Activated naive CD8-positive, alpha-beta T cell treated with anti-CD3 and anti-CD28 coated beads, Interleukin-2, amount 10 ng/mL, durations not matched to agents 7 days and 5 days (primary cell): ENCODE measurements at places on chromosomes 3 and 15. TPM values are rescaled to one million over a fixed set of nuclear protein-coding genes. Genes with fewer than 3 reads are reported as not detected.

GRCh38 chr3:49329186-49329585, 10.7 kb downstream of the USP4 start:
- H3K4me1 ChIP-seq = peaks cover 11% of the 10 kb centered on the region
- no peak for DNase-seq
- H3K27ac ChIP-seq = no peak overlapping the region
- peaks cover 36% of the 10 kb centered on the region for H3K36me3 ChIP-seq
- no peaks in the 10 kb centered on the region for H3K27me3 ChIP-seq
- H3K4me3 ChIP-seq = no peak overlapping the region

DNA sequence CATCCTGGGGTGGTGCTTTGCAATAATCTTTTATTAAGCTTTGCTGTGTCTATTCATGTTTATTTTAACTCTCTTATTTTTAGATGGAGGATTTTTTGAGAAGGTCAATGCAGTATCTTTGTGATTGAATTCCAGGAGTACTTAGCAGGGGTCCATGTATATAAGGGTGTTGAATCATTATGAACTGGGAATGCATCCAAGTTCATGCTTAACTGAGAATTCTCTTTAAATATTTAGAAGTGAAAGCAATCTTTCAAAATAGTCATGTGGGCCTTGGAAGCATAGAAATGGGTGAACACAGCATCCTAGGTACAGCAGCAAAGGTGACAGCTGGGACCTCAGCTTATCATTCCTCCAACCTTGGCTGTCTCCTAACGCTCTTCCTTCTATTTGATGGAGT, 27.3 kb downstream of the SPTSSB start:
- H3K4me3 ChIP-seq = no peak overlapping the region
- H3K27me3 ChIP-seq = peaks cover 53% of the 10 kb centered on the region
- no peaks in the 10 kb centered on the region for H3K36me3 ChIP-seq
- no peak overlapping the region for H3K27ac ChIP-seq

DNA sequence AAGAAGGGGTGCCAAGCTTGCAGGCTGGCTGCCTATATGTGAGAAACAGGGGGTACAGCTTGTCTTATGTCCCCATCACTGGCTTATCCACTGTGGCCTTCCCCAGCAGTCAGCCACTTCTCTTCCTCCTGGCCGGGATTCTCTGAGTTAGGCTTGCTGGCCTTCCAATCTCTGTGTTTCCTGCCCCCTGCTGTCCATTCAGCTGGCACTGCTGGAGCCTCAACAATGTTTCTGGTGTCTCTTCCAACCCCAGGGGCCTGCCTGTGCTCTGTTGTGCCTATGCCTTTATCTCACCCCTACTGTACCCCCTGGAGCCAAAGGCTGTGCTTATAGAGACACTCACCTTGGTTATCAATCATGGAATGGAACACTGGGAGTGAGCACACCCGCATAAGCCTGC, 36.5 kb downstream of the ANAPC13 start:
- peaks cover 2% of the 10 kb centered on the region for H3K36me3 ChIP-seq
- H3K27ac ChIP-seq = no peak overlapping the region
- H3K27me3 ChIP-seq = peaks cover 32% of the 10 kb centered on the region
- no peaks in the 10 kb centered on the region for H3K4me1 ChIP-seq
- no peak overlapping the region for H3K4me3 ChIP-seq
- DNase-seq = no peak

DNA sequence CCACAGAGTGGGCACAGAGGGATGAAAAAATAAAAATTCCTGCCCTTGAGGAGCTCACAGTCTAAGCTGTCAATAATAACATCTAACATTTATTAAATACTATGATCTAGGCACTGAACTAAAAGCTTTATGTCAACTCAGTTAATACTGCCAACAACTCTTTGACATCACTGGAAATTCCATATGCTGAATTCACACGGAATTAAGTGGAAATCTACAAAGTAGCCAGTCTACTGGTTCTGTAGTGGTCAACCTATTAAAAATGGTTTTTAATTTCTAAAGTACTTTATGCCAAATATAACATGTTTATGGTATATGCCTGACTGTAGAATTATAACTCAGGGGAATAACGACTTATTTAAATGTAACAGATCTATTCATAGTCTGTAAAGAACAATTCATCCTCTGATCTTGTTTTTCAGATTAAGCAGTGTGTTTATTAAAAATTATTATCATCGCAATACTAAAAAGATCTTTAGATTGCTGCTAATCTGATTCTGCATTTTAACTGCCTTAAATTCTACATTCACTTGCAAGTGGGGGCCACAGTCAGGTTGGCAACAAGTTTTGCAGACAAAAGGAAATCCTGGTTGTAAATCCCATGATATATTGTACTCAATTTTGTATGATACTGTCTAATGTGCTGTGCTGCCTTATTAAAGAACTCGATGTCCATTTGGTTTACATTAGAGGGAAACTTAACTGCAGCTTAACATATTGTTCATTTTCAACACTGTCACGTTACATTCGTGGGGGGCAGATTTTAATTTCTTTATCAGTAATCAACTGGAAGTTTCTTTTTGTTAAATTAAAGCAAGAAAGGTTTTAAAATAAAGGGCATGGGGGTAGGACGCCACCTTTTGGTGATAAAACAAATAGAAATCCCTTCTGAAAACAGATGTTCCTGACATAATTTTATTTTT, 2.6 kb upstream of the FOXP1 start:
- peak overlapping the region; percentile 45 for H3K4me3 ChIP-seq
- H3K4me1 ChIP-seq = peaks cover 20% of the 10 kb centered on the region
- H3K36me3 ChIP-seq = peaks cover 2% of the 10 kb centered on the region

The CERS3 gene
- total RNA-seq = 0.44 TPM
